ENCODE measurements at places on chromosomes 7 and 10.

GRCh38 chr7:3094701-3095445 lies 51.2 kb upstream of the CARD11 start:
- DNase-seq = no peak

GRCh38 chr7:33495207-33495606 lies 365.8 kb downstream of the BBS9 start:
- DNase-seq = no peak

DNA sequence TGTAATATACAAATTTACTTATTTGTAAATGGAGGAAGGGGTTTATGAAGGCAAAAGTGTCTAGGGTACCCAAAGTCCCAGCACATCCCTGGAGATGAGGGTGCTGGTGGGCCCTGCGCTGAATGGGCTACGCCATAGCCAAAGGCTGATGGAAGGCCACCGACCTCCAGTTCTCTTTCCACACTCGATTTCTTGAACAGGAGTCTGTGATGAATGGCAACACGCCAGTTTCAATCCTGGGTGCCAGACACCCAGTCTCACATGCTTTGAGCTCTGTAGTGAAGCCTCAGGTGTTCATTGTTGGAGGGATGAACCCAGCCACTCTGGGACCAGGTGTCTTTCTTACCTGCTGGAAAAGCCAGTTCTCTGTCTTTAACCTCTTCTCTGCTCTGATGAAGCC lies 752 bp downstream of the LRMDA start:
- DNase-seq = no peak

DNA sequence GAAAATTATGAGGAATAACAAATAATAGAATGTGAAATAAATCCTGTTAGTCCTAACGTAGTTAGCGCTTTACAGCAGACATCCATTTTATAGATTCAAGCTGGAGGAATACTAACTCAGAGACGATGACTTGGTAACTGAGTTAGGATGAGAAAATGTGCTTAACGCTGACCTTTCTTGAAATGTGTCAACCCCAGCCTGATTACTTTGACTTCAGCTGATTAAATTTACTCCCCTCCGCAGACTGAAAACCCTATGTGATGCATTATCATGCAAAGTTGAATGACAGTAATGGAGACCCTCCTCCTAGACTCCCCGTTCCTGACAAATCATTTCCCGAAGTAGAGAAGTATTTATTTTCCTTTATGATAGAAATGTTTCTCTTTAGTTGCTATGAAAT lies 54.5 kb downstream of the WDFY4 start:
- DNase-seq = no peak

- no peak for DNase-seq
These were observed 2.6 kb downstream of the NKX6-2 start for GRCh38 chr10:132783165-132783939.

- DNase-seq = no peak
These were observed 84.1 kb downstream of the PTPRE start for GRCh38 chr10:127990846-127991542.

DNA sequence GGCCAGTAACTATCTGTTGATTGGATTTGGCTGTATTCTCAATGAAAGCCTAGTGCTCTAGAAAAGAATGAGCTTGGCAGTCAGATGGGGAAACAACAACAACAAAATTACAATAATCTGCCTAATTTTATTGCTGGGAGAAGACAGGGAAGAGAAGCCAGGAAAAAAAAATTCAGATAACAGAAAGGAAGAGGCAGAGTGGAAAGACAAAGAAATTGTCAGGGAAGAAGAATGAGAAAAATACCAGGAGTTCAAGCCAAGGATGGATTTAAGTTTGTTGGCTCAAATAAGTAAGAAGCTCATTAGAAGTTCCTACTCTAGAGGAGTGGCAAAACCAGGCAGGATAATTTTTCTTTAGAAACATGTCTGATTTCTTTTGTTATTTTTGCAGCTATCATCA lies 45.9 kb upstream of the PRKG1 start:
- no peak for DNase-seq

DNA sequence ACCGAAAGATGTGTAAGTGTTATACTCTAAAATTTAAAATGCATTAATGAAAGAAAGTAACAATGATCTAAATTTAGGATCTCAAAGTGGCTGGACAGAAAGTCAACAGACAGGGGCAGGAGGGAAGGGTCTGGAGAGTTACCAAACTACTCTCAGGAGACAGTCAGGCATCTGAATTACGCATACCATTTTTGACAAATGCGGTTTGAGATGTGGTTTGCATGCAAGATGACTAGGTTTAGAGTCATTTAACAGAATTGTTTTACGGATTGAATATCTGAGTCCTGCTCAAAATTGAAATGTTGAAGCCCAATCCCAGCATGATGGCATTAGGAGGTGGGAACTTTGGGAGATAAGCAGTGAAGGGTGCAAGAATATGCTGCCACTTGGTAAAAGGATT lies 314.1 kb downstream of the WDR11 start:
- DNase-seq = no peak

DNA sequence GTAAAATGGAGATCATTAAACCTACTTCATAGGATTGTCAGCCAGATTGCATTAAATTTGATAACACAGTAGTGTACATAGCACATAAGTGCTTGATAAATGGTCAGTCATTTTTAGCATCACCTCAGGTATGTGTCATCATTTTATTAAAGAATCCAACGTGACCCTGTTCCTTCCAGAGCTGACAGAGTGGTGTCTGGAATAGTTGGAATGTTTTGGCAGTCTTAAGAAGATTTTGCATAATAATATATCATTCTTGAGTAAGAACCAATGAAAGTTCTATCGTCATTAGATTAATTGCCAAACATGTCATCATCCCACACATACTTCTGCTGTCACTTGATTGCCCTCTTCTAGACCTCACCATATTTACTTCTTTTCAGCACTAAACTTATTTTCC lies 451.4 kb upstream of the POM121L12 start:
- no peak for DNase-seq

GRCh38 chr10:108556186-108556585 lies 1367.1 kb downstream of the XPNPEP1 start:
- no peak for DNase-seq

GRCh38 chr7:142789441-142789840 lies 18.7 kb downstream of the PRSS2 start:
- no peak for DNase-seq

DNA sequence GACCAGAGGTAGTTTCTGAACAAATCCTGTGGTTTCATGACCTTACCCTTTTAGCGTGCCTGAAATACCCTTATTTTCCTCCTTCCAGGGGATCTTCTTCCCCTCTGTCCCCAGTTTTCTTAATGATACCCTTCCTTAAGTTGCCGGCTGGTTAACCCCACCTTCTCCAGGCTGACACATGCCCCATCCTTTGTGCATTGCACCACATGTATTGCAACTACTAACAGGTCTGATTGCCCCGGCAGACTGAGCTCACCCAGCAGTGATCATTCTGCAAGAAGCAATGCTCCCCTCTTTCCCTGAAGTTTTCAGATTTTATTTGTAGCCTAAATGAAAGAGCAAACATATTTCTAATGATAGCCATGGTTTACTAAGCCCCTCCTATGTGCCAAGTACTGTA lies 108.2 kb downstream of the HIP1 start:
- DNase-seq = no peak

DNA sequence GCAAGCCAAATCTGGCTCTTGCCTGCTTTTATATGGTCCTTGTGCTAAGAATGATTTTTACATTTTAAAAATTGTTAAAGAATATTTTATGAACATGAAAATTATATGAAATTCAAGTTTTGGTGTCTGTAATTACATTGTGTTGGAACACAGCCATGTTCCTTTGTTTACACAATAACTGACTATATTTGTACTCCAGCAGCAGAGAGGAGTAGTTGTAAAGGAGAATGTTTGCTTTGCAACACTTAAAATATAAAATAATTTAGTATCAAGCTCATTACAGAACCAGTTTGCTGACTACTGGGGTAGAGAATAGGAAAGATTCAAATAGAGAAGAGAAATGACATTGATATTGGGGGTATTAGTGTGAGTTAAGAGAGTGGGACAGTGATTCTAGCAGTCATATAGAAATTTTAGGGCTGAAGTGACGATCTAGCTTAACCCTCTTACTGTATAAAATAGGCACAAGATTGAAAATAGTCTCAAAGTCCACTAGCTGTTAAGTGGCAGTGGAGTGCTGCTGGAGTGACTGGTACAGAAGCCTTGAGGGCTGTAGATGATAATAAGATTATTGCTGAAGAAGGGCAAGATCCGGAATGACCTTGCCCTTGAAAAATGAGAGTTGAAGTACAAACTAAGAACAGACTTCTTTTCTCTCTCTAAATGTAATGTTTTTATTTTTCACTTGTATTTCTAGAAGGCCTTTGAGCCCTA lies 28.2 kb downstream of the SGPL1 start:
- DNase-seq = no peak

DNA sequence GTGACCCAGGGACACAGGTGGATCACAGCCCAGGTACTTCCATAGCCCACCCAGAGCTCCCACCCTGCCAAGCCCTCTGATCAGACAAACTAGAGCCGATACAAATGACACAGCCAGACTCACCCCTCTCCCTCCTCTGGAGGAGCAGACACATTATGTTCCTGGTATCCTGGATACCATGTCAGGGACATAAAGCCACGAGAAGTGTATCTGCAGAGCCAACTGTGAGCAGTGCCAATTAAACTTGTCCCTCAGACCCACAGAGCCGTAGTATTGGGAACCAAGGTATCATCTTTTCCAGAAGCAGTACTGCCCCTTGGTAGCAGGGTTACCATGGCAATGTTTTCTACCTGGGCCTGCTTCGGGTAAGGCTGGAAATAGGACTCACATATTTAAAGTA lies 47.3 kb upstream of the CPXM2 start:
- DNase-seq = no peak

DNA sequence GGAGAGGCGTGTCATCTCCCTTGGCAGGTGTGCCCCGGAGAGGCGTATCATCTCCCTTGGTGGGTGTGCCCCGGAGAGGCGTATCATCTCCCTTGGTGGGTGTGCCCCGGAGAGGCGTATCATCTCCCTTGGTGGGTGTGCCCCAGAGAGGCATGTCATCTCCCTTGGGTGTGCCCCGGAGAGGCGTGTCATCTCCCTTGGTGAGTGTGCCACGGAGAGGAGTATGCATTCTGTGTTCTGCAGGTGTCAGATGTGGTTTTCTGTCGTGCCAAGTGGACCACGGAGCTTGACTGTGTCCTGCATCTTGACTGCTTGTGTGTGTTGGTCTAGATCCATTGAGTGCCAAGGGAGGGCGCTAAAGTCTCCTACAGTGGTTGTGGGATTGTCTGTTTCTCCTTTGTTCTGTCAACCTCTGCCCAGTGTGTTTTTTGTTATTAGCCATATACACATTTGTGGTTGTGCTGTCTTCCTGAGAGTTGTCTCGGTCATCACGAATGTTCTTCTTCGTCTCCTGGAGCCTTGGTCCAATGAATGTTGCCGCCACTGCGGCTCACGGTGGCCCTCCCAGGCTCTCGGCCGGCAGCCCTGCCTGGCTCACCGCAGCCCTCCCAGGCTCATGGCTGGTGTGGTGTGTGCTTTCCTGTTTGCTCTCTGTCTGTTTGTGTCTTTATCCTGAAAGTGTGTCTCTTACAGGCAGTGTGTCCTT lies 96.8 kb downstream of the INPP5A start:
- no peak for DNase-seq

- no peak for DNase-seq
These were observed 57.7 kb upstream of the COMTD1 start for GRCh38 chr10:75293446-75293820.

DNA sequence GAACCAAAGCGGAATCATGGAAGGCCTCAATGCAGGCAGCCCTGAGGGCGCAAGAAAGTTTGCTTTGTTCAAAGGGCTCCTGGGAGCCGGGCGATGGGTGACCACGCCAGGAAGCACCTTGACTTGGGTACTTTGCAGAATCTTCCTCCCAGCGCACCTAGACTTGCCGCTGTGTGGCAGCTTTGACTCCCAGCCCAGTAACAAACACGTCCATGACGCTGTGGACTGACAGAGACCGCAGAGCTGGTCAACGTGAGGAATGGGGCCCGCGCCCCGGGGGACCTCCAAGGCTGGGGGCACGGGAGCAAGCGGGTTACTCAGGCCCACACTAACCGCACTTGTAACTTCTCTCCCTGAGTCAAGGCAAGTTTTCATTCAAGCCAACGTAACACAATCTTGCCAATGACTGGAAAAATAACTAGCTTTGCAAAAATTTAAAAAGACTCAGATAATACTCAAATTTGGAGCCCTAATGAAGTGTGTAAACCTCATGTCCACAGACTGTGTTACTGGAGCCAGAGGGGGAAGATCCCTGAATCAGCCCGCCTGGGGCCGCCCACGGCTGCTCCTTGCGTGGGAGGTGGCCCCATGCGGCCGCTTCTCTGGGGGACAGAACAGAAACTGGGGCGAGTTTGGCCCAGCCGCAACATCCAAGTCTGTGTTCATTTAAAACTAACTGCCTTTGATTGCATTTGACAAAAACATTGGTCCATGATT lies 130.8 kb downstream of the DNAJB6 start:
- no peak for DNase-seq

DNA sequence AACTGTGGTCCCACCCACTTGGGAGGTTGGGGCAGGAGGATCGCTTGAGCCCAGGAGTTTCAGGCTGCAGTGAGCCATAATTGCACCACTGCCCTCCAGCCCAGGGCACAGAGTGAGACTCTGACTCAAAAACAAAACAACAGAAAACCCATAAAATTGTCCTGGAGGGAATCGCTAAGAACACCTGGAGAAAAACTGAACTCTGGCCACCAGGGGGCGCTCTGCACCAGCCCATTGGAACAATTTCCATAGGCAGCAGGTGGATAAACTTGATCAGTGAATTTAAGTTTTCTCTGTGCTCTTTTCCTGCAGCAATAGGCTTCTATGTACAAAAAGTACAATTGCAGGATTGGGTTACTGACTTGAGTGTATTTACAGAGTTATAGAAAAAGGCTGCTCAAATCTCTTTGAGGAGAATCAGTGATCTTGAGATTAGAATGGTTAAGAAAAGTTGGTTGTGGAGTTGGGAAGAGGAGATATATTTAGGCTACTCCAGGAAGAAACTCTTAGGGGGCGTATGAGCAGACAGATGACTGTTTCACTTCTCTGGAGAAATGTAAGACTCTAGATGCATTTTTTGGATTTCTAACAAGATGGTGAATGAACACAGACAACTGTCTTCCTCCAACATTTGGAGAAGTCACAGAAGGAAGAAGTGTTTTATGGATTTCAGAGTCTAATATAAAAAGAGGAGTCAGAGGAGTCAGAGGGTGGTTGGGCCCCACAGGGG lies 274.9 kb upstream of the GALNT17 start:
- DNase-seq = peak; percentile 21

- DNase-seq = no peak
These were observed 816 bp downstream of the TECPR1 start for GRCh38 chr7:98251231-98251600.

DNA sequence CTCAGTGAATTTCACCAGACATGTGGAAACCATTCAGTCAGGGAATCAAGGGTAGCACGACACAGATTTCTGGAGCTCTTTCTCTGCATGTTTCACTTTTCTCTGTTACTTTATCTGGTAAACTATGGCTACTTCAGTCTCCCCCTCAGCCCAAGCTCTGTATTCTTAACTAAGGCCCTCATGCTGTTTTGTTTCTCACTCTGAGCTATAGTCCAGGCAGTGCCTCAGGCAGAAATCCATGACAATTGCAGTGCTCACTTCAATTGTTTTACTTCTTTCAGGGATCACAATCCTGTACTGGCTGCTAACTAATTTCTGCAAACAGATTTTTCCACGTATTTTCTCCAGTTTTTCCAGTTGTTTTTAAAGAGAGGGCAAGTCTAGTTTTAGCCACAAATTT lies 1599.9 kb upstream of the LRRTM3 start:
- DNase-seq = no peak

- no peak for DNase-seq
These were observed 23.7 kb downstream of the CDK13 start for GRCh38 chr7:39973801-39974200.

GRCh38 chr7:25845464-25845863 lies 306.5 kb upstream of the NFE2L3 start:
- no peak for DNase-seq

GRCh38 chr7:48183370-48183743 lies 12.1 kb downstream of the ABCA13 start:
- no peak for DNase-seq

Data from NCI-H2171 (cell line).